ENCODE measurements at places on chromosomes 3 and 15.

DNA sequence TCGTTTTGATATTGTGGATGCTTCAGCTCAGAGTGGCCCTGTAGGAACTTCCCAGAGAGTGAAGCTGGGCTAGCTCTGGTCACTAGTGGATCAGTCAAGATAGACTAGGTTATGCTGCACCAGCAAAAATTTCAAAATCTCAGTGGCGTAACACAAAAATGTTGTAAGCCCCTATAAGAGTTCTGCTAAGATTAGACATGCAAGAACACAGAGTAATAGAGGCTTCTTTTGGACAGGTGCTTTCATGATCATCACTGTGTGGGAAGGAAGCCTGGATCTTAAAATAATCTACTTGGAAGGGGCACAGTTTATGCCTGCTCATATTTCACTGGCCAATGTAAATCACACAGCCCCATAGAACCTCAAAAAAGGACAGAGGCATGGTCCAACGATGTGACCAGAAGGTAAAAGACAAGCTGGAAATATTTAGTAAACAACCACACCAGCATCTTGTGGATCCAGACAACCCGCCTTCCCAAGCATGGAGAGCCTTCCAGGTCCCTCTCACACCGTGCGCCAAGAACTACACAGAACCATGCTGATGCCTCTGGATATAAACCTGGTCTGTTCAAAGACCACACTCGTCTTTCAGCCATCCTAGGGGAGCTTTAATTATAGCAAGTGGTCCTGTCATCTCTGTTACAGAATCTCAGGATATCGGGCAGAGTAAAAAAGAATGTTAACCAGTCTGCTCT, 554.3 kb downstream of the EPHB1 start:
- no peak for DNase-seq

- DNase-seq, result no peak
Measured at GRCh38 chr3:188187053-188187452, 33.1 kb downstream of the LPP start.

DNA sequence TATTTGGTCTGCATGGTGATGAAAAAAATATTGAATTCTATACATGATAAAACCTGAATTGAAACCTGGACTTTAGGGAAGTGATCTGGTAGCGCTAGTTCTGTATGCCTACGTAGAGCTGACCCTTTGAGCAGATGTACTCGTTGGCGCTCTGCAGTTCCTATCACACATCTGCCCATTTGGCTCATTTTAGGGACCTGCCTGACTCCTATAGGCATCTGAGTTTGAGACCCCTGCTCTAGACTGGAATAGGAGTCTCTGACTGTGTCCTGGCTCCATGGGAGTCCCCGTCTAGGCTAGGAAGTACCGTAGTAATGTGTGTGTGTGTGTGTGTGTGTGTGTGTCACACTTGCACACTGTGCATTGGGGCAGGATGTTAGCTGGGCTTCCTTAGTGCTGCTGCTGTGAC, 21.2 kb downstream of the STARD5 start:
- no peak for DNase-seq

GRCh38 chr3:89506462-89507103, 399.2 kb downstream of the EPHA3 start:
- no peak for DNase-seq

DNA sequence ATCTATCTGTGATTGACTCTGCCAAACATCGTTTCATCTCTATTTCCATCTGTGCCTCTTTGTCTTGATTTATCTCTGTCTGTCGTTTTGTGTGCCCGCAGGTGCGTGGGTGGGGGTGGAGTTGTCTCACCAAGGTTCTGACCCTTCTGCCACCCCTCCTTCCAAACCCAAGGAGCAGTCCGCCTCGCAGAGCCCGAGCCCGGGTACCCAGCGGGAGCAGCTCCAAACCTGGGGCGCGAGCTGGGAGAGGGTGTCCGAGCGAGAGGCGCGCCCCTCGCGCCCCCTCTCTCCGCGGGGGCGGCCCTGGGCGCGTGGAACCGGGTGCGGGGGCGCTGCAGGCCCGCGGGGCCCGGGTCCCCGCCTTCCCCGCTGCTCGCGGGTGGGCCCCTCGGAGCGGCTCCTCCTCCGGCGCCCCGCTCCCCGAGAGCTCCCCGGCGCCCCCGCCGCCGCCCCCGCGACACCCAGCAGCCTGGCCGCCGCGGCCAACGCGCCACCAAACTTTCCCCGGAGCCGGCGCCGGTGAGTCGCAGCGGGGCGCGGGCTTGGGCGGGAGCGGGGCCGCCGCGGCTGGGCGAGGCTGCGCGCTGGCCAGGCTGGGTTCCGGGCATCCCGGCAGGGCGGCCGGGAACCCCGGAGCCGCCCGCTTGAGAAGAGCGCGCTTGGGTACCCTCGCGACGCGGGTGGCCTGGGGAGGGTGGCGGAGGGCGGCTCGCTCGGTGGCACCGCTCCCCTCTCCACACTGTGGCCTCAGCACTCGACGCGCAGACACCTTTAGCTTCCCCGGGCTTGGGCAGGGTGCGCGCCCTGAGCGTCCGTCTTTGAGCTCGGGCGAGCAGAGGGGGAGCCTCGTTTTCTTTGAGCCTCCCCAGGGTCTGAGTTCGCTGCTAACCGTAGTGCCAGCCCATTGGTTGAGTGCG, at the start of gene HRH1:
TSS of gene HRH1 (plus strand) at position 458 of the 917 bp plus-strand sequence. CDS start 104,545 bp downstream, outside the sequence.
- no peak for DNase-seq

- no peak for DNase-seq
Measured at GRCh38 chr3:132001036-132001435, 33.8 kb downstream of the CPNE4 start.

GRCh38 chr3:60010781-60011180, 961.0 kb upstream of the CFAP20DC start:
- DNase-seq, result peak; percentile 88

DNA sequence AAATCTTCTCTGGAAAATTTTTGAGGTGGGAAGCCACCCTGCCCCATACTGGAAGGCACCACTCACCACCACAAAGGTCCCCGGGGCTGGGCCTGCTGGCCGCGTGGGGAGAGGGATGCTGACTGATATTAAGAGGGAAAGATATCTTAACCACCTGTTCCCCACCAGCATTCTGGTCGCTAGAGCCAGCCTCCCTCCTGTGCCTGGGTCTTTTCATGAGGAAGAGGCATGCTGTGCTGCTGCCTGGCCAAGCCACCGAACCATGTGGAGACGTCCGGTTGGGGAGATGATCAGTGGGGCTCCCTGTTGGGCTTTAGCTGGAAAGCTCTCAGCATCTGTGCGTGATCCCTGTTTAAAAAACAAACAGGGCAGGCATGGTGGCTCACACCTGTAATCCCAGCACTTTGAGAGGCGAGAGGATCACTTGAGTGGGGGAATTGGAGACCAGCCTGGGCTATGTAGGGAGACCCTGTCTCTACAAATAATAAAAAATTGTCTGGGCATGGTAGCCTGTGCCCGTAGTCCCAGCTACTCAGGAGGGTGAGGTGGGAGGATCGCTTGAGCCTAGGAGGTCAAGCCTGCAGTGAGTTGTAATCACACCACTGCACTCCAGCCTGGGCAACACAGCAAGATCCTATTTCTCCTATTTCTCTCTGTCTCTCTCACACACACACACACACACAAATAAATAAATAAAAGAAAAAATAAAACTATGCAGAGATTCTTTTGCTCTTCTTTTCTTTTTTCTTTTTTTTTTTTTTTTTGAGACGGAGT, 1.0 kb downstream of the KLHL18 start:
- DNase-seq, result no peak

GRCh38 chr3:139934613-139935015, 371 bp upstream of the CLSTN2 start:
- DNase-seq, result no peak
